ENCODE measurements at places on chromosomes 13 and 19. TPM values are rescaled to one million over a fixed set of nuclear protein-coding genes. Genes with fewer than 3 reads are reported as not detected.
A peak's percentile ranks its signal among the peaks of the same experiment; 100 is the strongest.

Gene IGFL1
- total RNA-seq = not detected

DNA sequence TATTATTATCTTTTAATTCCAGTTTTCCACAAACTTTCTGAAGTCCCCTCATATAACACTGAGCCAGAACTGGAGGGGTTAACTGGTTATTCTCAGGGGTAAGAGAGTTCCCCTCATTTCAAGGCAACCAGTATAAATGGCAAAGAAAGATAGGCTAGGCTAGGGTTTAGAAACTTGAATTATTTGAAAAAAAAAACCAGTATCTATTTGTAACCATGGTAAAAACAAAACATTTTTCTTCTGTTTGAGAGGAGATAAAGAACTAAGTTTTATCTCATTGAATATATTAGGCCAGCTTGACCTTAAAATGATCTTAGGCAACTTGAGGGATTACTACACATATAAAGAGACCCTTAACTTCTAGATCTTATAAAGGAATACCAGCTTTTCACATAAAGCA is 19.6 kb downstream of the SUPT20H start:
- DNase-seq = no peak

Gene CD320
- total RNA-seq = 37.9 TPM

DNA sequence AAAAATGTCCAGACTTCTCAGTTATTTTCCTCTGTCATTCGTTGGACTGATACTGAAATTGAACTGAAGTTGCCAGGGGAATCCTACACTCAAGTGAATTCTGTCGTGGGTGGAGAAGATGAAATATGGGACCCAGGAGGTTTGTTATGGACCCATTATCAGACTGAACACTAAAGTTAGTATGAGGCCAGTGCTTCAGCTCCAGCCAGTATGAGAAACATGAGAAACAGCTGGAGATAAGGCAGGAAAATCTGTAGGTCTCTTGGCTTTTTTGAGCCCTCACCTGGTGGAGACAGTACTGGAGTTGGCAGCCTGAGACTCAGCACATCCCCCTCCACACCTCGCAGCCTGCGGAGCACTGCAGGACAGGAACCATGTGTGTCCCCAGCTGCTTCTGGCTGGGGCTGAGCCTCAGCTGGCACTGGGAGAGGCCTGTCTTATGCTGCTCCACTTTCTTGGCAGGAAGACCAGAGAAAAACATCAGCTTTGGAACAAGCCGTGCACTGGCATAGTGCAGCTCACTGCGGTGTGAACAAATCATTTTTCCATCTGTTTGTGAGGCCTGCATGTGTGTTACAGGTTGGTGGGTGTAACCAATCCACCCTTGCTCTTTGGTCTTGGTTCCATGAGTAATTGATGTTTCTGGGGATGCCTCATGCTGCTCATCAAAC is 641.0 kb downstream of the FGF9 start:
- peak; percentile 63 for DNase-seq

DNA sequence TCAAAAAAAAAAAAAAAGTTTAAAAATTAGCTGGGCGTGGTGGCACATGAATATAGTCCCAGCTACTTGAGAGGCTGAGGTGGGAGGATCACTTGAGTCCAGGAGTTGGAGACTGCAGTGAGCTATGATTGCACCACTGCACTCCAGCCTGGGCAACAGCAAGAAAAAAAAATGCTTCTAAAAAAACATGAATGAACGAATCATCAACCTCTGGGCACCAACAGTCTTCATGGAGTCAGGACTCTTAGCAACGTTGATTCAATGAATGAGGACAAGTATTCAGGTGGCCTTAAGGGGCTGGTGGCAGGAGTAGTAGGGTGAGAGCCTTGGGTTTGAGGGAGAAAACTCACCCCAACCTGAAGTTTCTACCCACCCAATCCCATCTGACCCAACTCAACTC is 20.6 kb upstream of the OLFM2 start:
- DNase-seq = no peak

GRCh38 chr13:48831248-48831647 is 144.5 kb upstream of the FNDC3A start:
- no peak for DNase-seq

DNA sequence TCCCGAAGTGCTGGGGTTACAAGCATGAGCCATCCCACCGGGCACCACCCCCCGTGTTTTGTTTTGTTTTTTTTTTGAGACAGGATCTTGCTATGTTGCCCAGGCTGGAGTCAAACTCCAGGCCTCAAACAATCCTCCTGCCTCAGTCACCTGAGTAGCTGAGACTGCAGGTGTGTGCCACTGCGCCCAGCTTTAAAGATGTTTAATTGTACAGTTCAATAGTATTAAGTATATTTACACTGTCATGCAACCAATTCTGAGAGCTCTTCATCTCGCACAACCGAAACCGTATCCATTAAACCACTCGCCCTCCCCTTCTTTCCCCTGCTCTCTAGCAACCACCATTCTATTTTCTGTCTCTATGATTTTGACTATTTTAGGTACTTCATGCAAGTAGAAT is 15.6 kb downstream of the NUCB1 start:
- no peak for DNase-seq

DNA sequence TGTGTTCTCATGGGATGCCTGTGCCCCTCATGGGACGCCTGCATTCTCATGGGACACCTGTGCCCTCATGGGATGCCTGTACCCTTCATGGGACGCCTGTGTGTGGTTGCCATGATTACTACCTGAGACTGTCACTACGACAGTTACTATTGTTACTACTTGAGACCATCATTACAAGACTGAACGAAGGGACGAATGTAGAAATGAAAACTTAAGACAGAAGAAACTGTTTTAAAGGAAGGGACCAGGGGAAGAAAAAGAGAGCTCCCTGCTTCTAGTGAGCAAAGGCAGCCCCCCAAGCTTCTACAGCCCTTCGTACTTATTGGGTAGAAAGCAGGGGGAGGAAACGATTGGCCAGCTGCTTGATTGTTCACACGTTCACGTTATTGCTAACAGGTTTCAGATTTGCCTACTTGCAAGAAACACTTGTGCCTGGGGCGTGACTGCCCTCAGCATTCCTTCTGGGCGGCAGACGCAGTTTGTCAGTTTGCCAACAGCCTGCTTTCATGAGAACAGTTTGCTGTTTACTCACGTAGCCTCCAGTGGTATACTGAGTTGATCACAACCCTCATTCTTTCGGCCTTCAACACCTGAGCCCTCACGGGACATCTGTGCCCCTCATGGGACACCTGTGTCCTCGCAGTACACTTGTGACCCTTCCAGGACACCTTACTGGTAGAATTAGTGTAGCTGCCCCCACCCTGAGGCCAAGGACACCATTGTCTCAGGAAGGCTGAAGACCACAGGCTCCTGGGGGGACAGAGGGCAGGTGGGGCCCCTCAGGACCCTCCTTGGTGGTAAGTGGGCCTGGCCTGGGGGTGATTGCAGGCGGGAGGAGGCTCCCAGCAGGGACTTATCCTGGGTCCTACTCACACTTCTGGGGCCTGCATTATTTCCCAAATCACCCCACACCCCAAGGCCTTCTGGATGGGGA is 2.5 kb upstream of the S1PR4 start:
- DNase-seq = no peak

GRCh38 chr13:85799097-85799582 is at the start of gene SLITRK6:
Gene SLITRK6, minus strand, starts transcription at chr13:85799419. Its CDS starts 2,911 bp downstream, at chr13:85796508.
- no peak for DNase-seq

- no peak for DNase-seq
Measured at GRCh38 chr19:30333291-30334065, 38.7 kb upstream of the ZNF536 start.

Gene RNF225
- total RNA-seq = not detected

- no peak for DNase-seq
Measured at GRCh38 chr13:44393391-44393790, 19.8 kb downstream of the SERP2 start.

Gene C19orf18
- 2.0 TPM for total RNA-seq

DNA sequence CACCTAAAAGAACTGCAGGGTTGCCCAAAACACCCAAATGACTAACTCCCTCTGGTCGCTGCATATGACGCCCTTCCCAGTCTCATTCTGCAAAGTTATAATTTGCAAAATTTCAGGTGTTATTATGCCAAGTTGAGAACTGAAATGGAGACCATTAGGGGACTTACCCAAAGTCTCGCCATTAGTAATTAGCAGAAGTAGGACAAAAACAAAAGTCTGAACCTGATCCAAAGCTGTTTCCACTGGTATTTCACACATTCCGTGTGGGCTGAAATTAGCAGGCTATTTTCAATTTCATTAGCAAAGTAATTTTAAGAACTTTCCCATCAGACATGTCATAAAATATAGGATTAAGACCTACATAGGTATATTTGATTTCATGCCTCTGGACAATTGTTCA is 6.8 kb downstream of the RUBCNL start:
- DNase-seq = no peak

GRCh38 chr13:60112771-60113170 is 51.0 kb downstream of the DIAPH3 start:
- no peak for DNase-seq

DNA sequence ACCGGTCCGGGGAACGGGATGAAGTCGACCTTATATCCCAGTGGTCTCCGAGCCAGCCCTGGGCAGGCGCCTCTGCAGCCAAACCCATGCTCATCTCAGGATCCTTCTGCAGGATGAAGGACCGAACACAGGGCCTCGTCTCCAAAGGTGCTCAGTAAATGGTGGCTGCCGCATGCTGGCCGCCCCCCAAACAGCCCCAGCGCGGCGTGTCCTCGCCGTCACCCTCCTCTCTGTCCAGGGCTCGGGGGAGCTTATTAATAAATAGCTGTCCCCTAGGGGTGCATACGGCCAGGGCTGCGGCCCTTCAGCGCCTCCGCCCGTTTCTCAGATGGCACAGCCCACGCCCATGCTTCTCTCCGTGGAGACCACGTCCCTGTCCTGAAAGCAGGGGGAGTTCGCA is 32.6 kb upstream of the SPACA7 start:
- no peak for DNase-seq

Gene PSG3
- total RNA-seq = not detected

DNA sequence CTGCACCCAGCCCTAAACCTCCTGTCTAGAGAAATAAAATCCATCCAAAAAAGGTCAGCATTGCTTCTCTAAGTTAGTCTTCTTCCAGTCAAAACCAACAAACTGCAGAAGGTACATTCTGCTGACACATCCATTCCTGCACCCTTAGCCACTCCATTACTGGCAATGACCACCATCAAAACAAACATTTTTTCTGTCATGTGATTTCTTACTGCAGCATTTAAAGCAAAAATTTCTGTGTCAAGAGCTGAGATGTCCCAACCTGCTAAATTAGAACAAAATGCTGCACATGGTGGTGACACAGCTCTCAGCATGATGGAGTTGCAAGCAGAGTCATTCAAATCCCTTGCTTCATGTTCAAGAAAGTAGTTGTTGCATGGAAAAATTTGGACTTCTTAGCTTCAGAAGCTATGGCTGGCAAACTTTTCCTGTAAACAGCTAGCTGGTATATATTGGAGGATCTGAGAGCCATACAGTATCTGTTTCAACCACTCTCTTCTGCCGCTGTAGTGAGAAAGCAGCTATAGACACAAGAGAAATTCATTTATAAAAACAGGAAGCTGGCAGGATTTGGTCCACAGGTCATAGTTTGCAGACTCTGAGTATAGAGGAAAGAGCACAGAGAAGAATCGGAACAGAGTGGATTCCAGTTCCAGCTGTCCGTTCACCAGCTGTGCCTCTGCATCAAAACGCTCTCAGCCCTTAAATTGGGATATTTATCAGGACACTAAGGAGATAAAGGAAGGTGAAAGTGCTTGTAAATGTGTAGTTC is 17.4 kb downstream of the RUBCNL start:
- DNase-seq = no peak

GRCh38 chr19:45087531-45087930 is 5.4 kb upstream of the PPP1R37 start:
- no peak for DNase-seq

Gene PCP2
- total RNA-seq = 6.5 TPM

Gene ELAVL3
- total RNA-seq = 0.84 TPM

Measured in left ventricle myocardium superior (tissue), 1 donor.